ENCODE measurements at places on chromosomes 12 and 14. TPM values are rescaled to one million over a fixed set of nuclear protein-coding genes. Genes with fewer than 3 reads are reported as not detected.
A peak's percentile ranks its signal among the peaks of the same experiment; 100 is the strongest.

- no peaks in the 10 kb centered on the region for H3K4me1 ChIP-seq
- DNase-seq, result no peak
Observed at GRCh38 chr12:109489016-109489954, 11.9 kb downstream of the UBE3B start.

RFX4 gene
- total RNA-seq, result not detected

- no peak overlapping the region for H3K4me3 ChIP-seq
- H3K27me3 ChIP-seq, result no peaks in the 10 kb centered on the region
- DNase-seq, result peak; percentile 76
- H3K27ac ChIP-seq, result peak overlapping the region; percentile 63
Observed at GRCh38 chr14:91108941-91109611, 4.8 kb upstream of the DGLUCY start.

PPP1R1A gene
- not detected for total RNA-seq

ACOT2 gene
- total RNA-seq, result 23.4 TPM

Data from MCF 10A (cell line).